ENCODE measurements at places on chromosomes 5 and 9.

- ATAC-seq = no peak
Measured at GRCh38 chr9:106675780-106676179, 187.2 kb upstream of the ZNF462 start.

DNA sequence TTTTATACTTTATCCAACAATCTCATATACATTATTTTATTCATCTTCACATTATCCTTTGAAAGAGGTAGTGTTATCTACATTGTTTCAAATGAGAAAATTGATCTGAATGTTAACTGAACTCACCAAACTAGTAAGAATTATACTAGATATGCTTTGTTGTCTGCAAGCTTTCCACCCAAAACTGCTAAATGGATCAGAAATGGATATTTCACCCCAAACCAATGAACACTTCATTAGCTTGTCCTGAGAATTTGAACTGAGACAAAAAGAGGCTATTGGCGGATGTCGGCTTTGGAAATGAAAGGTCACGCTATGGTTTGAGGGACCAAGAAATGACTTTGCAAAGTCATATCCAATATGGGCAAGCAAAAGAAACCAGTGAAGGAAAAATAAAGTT lies 201.9 kb upstream of the TRPM3 start:
- no peak for ATAC-seq

DNA sequence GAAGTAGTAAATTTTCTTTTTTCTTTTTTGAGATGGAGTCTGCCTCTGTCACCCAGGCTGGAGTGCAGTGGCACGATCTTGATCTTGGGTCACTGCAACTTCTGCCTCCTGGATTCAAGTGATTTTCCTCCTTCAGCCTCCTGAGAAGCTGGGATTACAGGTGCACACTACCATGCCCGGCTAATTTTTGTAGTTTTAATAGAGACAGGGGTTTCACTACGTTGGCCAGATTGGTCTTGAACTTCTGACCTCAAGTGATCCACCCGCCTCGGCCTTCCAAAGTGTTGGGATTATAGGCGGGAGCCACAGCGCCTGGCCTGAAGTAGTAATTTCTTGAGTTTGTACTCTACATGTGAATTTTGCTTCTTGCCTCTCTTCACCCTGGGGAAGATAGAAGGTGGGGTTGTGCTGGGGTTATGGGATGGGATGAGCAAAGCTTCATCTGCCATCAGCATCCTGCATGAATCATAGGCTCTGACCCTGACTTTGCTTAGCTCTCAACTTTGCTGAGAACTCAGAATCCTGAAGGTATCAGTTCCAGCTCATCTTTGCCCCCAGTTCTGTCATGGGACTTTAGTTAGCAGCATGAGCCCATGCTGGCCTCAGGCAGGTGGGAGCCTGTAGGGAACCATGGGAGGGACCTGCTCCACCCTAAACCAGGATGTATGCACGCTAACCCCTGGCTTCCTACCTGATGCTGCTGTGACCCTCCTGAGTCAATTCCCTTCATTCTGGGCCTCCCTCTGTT lies 9.3 kb upstream of the CCL21 start:
- no peak for ATAC-seq

DNA sequence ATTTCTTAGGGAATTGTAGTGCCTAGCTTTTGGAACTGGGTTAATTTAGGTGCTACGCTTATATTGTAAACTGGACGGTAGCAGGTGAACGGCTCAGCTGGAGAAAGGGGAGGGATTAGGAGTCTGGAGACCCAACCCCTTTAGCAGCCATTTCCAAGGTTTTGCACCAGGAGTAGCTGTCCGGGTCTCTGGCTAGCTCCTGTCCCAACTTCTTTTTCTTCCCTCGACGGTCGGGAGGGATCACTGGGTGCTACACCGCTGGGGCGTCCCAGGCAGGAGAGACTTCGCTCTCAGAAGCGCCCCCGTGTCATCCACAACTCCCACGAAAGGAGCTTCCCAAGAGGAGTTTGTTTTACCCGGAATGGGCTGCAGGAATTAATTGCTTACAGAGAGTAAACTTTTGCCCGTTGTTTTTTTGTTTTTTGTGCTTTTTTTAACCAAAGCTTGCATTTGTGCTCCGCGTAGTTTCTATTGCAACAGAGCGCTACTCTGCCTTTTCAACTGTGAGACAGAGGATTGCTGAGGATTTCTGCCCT lies 1640.9 kb upstream of the C9orf72 start:
- no peak for ATAC-seq

GRCh38 chr9:84228130-84228720 lies 112.3 kb downstream of the SLC28A3 start:
- no peak for ATAC-seq

DNA sequence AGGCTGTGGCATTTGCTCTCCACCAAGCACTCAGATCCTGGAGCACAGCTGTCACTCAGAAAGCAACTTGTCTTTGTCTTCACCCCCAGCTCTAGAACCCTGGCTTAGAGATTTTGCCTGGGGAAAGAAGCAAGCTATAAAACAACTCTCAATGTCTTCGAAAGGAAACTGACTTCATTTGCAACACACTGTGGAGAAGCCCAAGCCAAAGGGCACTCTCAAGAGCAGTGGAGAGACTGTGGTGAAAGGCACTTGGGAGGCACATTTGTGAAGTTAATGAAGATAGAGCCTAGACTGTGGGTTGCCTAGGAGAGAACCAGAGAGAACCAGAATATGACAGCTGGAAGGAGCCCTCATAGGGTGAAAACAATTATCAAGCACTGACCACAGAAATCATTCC lies 103.4 kb downstream of the CFAP95 start:
- ATAC-seq = no peak

DNA sequence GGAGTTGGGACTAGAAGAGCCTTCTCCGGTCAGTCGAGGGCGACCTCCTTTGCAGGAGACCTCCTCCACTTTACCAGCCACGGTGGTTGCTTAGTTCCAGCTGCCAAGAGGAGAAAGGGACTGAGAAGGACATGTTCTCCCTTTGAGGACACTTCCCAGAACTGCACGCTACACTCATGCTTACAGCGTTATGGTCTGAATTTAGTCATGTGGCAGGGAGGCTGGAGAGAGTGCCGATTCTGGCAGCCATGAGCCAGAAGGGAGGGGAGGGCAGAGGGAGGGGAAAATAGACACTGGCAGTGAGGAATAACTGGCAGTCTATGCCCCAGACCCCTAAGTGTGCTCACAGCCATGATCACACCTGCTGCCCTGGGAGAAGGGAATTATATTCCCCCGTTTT lies 47.8 kb downstream of the TSPAN17 start:
- no peak for ATAC-seq

- ATAC-seq = no peak
Measured at GRCh38 chr9:3972687-3973086, 327.2 kb downstream of the GLIS3 start.

- no peak for ATAC-seq
Measured at GRCh38 chr5:31860726-31861433, 221.9 kb downstream of the PDZD2 start.

GRCh38 chr9:107227774-107228173 lies 55.3 kb upstream of the RAD23B start:
- no peak for ATAC-seq

- no peak for ATAC-seq
Measured at GRCh38 chr9:70340572-70340971, 73.9 kb downstream of the KLF9 start.

GRCh38 chr5:83370957-83371356 lies 100.6 kb upstream of the VCAN start:
- ATAC-seq = no peak

DNA sequence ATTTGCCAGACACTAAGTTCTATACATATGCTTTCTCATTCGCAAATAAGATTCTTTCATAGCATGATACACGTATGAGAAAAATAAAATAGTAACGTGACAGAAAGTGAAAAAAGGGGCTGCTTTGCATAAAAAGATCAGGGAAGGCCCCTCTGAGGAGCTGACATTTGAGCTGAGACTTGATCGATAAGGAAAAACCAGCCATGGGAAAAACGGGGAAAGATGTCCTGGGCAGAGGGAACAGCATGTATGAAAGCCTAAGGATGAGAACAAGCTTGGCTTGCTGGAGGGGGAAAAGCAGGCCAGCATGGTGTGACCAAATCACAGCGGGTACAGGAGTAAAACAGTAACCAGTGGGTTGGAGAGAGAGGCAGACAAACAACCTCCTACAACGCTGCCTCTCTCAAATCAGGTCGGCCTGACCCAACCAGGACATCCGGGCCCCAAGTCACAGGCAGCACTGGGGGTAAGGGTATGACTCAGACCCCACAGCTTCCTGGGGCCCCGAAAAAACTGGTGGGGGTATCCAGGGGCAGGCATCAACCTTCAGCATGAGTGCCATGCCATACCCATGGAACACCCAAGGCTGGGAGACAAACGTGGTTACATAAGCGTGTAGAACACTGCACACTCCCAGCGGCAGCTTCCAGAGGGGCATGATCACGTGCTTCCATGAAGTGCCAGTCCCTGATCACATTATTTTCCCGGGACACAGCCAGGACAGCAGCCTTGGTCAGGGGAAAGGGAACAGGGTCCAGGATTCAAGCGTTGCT lies 2.2 kb downstream of the TNIP1 start:
- peak; percentile 64 for ATAC-seq

DNA sequence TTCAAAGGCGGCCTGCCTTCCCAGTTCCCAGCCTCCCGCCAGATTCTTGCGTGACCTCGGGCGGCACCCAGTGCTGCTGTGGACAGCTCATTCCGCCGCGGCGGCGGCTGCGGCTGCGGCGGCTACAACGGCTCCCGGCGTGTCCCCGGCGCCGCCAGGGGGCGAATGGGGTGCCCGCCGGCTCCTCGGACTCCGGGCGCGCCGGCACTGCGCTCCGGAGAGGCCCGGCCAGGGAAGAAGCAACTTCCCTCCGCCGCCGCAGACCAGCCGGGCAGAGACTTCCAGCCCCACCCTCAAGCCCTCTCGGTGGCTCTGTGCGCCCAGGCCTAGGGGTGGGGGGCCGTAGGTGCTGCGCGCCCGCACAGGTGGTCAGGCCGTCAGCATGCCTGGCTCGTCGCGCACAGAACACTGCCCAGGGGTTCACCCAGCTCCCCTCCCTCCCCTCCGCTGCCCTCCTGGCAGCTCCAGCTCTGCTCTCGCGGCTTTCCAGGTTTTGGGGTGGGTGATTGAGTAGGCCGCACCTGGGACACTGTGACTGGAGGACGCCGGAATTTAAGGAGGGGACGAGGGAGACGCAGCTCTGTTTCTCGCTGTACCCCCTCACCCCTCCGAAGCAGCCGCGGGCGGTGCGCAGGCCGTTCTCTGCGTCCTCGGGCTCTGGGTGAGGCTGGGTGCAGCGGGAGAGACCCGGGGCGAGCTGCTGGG lies 20.2 kb downstream of the IGIP start:
- peak; percentile 79 for ATAC-seq

GRCh38 chr5:14457476-14457875 lies 124.1 kb upstream of the OTULINL start:
- ATAC-seq = no peak

GRCh38 chr5:89397096-89397495 lies 514.1 kb upstream of the MEF2C start:
- no peak for ATAC-seq

DNA sequence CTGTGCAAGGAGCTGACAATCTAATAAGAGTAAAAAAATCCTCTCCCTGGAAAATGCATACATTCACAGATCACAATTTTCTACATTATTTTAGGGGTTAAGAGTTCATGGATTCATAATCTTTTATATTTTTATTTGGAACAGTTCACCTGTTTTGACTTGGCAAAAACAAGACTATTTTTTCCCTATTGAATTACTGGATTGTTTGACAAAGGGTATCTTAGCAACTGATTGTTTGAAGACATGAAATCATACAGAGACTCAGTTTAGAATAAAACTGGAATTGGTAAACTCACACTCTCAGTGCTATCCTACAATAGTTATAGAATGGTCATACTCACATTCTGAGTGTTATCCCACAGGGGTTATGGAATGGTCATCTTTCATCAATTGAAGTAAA lies 358.2 kb upstream of the PTGER4 start:
- no peak for ATAC-seq

DNA sequence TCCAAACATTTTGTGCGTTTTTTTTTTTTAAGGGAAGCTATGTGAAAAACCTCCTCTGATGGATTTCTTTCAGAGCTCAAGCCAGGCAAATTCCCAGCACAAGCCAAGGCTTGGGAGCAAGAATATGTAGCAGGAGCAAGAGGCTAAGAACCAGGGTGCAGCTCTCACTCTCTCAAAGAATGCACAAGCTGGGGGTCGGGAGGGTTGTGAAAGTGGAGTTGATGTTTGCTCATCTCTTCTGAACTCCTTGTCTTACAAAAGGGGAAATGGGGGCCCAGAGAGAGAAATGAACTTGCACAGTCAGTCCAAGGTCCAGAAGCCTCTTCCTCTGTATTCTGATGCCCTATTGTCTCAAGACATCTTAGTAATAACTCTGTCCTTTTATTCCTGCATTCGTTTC lies 7.7 kb upstream of the TRAF1 start:
- ATAC-seq = no peak

DNA sequence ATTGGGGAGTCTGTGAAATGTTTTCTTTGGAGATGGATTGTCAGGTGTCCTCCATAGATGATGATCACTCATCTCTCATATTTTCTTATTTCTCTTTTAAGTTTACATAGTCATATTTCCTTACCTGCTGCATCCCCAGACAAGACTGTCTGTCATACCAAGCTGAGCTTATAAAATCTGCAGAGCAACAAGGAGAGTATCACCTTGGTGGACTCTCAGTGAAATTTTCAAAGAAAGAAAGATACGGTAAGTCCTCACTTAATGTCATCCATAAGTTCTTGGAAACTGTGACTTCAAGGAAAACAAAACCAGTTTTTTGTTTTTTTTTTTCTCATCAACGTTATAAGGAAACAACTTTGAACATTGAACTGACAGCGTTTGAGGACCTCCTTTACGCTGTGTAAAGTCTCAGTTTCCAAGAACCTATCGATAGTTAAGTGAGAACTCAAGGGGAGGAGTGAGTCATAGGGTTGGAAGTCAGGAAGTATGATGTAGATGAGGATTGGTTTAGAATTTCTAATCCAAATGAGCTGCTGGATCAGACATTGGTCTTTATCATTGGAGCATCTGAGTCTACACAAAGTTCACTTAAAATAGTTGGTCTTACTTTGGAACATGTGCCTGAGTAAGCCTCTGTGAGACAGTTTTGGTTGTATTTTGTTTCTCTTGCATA lies 45.5 kb downstream of the SPIN1 start:
- ATAC-seq = peak; percentile 88

GRCh38 chr9:12416716-12417115 lies 276.5 kb upstream of the TYRP1 start:
- no peak for ATAC-seq

- ATAC-seq = no peak
Measured at GRCh38 chr9:14907360-14907685, 2.9 kb downstream of the FREM1 start.

- ATAC-seq = no peak
Measured at GRCh38 chr9:117290856-117291622, 123.8 kb downstream of the ASTN2 start.

DNA sequence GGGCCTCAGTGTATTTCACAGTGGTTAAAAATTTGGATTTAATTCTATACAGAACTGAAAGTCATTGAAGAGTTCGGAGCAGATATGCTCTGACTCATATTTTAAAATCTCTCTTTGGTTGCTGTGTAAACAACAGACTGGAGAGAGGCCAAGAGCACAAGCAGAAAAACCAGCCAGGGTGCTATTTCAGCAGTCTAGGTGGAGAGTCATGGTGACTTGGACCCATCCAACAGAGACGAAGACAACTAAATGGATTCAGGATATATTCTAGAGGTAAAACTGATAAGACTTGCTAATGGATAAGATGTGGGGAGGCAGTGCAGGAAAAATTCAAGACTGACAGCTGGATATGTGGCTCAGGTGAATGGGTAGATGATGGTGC lies 168.9 kb downstream of the MAPKAP1 start:
- no peak for ATAC-seq

All from activated CD4-positive, CD25-positive, alpha-beta regulatory T cell treated with anti-CD3 and anti-CD28 coated beads, Interleukin-2, amount 50 U/mL, for 24 hours (primary cell).